Caco-2 (cell line): ENCODE measurements at places on chromosomes 11 and 22. TPM values are rescaled to one million over a fixed set of nuclear protein-coding genes. Genes with fewer than 3 reads are reported as not detected.

GRCh38 chr22:46366801-46367706, 31.5 kb downstream of the TRMU start:
- H3K4me3 ChIP-seq = no peak overlapping the region
- no peak overlapping the region for H3K27ac ChIP-seq
- no peaks in the 10 kb centered on the region for H3K36me3 ChIP-seq
- peaks cover 23% of the 10 kb centered on the region for H3K4me1 ChIP-seq
- no peaks in the 10 kb centered on the region for H3K27me3 ChIP-seq

- H3K4me1 ChIP-seq = no peaks in the 10 kb centered on the region
- no peak for DNase-seq
- H3K27me3 ChIP-seq = no peaks in the 10 kb centered on the region
- H3K36me3 ChIP-seq = no peaks in the 10 kb centered on the region
- H3K27ac ChIP-seq = no peak overlapping the region
Observed at GRCh38 chr22:28230671-28231070, 311.6 kb upstream of the PITPNB start.

GRCh38 chr11:12524865-12525264, 147.5 kb downstream of the PARVA start:
- DNase-seq = no peak
- peaks cover 6% of the 10 kb centered on the region; the same call in 1 of the 2 replicates for H3K4me1 ChIP-seq
- no peaks in the 10 kb centered on the region for H3K27me3 ChIP-seq
- H3K36me3 ChIP-seq = no peaks in the 10 kb centered on the region; the same call in 1 of the 2 replicates
- no peak overlapping the region for H3K27ac ChIP-seq

MS4A2 gene
- total RNA-seq = not detected in 2 replicates

APOBEC3B gene
- 55.8 and 60.9 TPM in 2 replicates for total RNA-seq
